ENCODE measurements at places on chromosomes 7 and 10.
A peak's percentile ranks its signal among the peaks of the same experiment; 100 is the strongest.

DNA sequence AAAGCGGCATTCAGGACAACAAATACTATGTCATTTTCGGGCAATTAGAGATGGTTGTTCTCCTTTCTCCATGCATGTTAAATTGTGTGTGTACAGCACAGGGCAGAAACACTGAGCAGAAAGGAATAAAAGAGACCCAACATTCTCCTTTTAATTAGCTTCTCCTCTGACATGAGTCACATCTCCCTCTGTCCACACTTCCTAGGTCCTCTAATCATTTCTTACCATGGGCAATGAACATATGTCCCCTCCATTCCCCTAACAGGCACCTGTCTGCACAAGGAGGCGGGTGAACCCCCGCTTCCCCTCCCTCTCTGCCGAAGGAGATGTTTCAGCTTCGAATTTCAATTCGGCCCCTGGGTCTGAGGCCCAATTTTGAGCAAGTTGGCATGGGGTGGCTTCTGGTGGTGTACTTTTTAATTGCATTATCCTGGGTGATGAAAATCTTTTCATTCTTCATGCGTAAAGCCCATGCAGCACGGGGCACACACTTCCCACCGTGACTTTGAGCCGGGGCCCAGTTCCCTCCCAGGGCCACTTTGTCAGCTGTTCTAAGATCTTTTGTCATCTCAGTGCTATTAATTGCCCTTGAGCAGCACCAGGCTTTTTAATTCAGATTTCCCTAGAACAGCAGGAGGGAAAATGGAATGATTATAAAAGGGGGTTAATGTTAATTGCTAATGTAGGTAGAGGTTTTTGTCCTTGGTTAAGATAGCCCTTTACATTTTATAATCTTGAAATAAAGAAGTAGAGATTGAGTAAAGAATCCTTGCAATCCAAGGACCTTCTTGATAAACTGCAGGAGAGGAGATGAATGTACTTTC lies 219.5 kb upstream of the NRP1 start:
- no peak for DNase-seq

DNA sequence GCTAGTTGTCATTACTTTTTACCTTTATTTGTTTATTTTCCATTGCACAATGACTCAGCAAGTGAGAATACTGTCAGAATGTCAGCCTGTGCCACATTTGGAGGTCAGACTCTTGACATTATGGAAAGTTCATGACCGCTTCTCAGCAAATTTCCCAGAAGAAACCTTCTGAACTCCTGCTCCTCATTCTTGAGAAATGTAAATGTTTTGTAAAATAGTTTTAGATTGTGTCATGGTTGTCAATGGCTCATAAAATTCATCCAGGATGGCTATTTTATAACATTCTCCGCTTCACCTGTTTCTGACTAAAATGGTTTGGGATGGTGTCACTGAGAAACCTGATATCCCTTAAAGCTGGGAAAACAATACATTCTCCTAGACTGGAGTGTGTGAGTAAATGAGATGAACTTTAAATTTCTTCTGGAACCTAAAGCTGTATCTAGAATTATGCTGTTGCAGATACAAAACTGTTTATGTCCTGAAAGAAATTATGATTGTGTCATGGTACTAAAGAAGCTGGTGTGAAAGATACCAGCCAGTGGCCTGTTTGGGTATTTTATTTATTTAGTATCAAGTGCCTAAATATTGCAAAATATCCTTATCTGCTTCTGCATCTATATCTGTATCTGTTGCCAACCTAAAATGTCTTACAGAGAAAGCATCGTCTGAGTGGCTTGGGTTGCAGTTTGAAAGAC lies 671.7 kb downstream of the GATA3 start:
- DNase-seq, result no peak

DNA sequence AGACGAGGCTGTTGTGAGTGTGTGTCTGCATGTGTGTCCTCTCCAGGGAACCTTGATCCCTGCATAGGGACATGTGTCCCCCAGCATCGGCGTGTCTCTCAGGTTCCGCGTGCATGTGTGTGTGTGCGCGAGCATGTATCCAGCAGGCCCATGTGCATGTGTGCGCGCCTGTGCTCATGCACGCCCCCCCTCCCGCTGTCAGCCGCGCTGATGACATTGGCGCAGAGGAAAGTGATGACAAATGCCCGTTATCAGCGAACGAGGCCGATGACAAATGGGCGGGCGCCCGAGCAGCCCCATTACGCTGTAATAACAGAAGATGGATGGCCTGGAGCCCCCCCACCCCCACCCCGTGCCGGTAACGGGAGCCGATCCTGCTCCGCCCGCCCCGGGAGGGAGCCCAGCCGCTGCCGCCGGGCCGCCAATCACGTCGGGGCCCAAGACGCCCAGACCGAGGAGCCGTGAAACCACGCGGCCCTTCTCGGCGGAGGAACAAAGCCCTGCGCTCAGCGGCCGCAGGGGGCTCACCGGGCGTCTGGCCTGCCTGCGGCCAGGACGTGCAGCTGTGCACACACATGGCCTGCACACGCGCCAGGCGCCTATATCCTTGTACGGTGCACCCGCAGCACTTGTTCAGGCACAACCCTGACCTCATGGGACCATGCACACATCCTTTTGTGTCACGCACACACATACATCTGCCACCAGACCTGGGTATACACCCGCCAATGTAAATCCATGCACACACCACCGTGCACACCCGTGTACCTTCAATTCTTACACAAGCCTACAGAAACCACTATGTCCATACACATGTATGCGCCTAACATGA lies 21.5 kb downstream of the POLL start:
- no peak for DNase-seq

DNA sequence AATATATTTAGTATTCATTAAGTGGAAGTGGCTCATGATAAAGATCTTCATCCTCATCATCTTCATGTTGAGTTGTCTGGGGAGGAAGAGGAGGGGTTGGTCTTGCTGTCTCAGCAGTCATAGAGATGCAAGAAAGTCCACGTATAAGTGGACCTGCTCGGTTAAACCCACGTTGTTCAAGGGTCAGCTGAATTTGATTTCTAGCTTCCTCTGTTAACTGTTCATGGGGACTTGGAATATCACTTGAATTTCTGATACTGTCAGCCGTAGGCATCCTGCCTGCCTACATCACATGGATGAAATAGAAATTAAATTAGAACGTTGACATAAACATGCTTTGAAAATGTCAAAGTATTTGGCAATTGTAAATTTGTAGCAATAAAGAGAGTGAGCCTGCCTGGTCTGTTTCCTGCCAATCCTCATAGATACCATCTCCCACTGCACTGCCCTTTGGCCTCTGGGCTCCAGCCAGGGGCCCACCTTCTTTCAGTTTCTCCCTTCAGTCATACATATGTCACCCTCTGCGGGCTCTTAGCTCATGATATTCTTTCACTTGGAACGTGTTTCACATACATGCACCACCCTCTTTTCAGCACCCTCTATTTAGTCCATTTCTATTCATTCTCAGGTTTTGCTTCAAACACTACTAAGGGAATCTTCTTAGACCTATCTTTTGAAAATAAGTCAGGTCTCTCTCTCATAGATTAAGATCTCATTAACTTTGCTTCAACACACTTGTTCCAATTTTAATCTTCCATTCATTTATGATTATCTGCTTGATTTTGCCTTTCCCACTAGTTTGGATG lies 376.3 kb downstream of the IPMK start:
- peak; percentile 73 for DNase-seq

GRCh38 chr7:134632937-134633540 lies 13.6 kb upstream of the BPGM start:
- DNase-seq, result no peak

GRCh38 chr10:14560791-14561765 lies 213.6 kb downstream of the FAM107B start:
- no peak for DNase-seq

GRCh38 chr10:122344741-122345258 lies 29.7 kb upstream of the PLEKHA1 start:
- peak; percentile 59 for DNase-seq

DNA sequence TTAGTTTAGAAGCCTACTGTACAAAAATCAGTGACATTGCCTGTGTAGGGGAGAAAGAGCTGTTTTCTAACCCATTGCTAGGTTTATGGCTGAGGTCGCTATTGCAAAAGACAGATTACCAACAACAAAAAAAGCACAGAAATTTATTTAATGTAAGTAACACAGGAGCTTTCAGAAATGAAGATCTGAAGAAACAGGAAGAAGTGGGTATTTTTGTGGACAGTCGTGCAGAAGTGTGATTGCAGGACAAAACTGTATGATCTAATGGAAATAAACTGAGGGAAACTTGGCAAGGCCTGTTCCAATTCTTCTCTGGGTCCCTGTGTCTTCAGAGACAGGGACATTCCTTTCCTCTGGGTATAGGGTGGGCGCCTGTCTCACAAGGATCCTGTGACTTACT lies 87.4 kb downstream of the APBB1IP start:
- no peak for DNase-seq

GRCh38 chr7:113086431-113086888 lies at the start of gene GPR85:
GPR85 (minus strand) TSS chr7:113086827; CDS start chr7:113084721, 2,106 bp downstream.
- DNase-seq, result peak; percentile 16

DNA sequence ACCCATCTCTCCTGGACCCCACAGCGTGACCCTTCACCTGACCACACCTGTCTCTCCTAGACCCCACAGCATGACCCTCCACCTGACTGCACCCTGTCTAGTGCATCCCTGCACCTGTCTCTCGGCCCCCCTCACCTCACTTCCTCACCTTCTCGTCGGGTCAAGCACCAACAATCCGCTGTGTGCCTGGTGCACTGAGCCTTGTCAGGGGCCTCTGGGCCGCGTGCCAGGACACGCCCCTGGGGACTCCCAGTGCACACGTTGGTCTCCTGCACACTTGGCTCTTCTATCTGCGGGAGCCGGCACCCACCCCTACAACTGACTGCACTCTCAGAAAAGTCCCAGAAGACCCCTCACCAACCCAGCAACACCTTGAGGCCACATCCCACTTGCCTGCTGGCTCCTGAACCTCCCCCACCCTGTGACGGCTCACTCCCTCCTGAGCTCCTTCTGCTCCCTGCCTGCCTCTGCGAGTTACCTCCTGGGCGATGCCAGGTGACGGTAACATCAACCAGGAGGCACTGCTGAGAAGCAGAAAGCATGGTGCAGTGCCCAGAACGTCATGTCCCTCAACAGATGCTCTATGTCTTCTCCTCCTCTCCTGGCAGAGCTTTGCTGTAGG lies 147.6 kb downstream of the DIP2C start:
- DNase-seq, result no peak

GRCh38 chr7:46853451-46853850 lies 728.5 kb downstream of the TNS3 start:
- DNase-seq, result no peak

DNA sequence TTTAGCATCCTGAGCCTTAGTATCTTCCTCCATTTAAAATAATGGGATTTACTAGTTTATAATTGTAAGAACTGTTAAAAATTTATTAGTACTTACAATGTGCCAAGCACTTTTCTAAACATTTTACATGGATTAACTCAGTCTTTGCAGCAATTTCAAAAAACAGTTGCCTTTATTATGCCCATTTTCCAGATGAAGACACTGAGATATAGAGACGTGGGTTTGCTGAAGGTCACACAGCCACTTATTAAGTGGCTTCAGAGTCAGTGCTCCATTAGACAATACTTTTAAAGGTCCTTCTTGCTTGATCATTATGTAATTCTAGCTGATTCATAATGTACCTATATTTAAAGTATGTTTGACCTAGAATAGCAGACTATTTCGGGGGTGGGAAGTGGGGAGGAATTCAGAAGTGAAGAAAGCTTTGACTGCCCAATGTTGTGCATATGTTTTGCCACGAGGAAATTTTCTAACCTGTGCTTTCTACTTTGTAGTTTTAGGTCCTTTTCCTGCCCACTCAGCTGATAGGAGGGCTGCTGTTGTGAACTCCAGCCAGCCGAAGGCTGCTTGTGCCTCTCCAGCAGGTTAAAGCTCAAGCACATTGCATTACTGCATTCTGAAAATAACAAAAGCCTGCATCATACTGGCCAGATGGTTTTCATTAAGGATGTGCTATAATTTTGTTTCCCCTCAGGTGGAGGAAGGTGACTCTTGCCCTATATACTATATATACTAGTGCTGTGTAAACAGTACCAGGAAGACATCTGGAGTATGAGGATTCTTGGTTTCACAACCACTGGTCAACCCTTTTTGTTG lies 4.3 kb downstream of the PLEKHA8 start:
- no peak for DNase-seq

- DNase-seq, result no peak
Measured at GRCh38 chr10:116836083-116836482, 13.2 kb upstream of the ENO4 start.
